ENCODE measurements at places on chromosomes 1 and 21.

DNA sequence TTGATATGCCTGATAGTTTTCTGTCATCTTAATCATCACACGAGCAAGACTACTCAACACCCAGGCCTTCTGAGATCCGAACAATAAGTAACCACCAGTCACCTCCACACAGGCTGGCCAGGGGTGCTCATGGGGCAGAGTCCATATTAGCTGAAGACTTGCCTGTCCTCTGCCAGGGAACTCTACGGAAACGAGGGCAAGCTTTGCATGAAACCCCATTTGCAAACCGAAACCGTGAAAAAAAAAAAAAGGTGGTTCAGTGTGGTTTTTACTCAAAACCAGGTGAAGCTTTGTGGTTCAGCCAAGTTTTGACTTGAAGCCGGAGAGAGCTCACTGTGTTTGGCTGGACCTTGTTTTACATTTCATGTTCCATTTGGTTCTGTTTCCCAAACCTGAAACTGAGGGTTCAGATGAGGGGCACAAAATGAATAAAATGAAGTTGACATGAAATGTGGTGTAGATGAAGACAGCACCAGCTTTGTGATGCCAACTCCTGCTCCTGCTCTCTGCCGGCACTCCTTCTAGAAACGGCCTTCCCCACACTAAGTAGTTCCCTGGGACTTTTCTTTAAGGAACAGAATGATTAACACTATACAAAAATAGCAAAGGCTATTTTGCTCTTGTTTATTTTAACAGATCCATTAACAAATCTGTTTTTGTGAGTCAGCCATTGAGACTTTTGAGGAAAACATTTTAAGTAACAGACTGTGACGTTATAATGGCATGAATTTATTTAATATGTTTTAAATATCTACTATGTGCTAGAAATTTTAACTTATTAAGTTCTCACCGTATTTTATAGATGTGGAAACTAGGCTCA lies 74.7 kb downstream of the RUNX1 start:
- no peaks in the 10 kb centered on the region for H3K36me3 ChIP-seq
- no peak overlapping the region for H3K4me3 ChIP-seq
- H3K4me1 ChIP-seq: peaks cover 4% of the 10 kb centered on the region
- no peak overlapping the region for H3K27ac ChIP-seq
- DNase-seq: peak; percentile 39

DNA sequence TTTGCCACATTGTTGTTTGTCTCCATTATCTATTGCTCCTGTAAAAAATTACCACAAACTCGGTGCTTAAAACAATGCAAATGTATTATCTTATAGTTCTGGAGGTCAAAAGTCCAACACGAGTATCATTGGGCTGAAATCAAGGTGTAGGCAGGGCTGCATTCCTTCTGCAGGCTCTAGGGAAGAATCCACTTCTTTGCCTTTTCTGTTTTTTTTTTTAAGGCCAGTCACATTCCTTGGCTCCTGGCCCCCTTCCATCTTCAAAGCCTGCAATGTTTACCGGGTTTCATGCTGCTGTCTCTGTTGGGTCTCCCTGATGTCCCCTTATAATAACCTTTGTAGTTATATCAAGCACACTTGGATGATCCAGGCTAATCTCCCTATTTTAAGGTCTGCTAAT lies 212.7 kb downstream of the PTBP2 start:
- peaks cover 4% of the 10 kb centered on the region for H3K4me1 ChIP-seq
- no peaks in the 10 kb centered on the region for H3K27me3 ChIP-seq
- no peaks in the 10 kb centered on the region for H3K36me3 ChIP-seq
- H3K4me3 ChIP-seq: no peak overlapping the region
- DNase-seq: peak; percentile 35
- H3K27ac ChIP-seq: no peak overlapping the region

DNA sequence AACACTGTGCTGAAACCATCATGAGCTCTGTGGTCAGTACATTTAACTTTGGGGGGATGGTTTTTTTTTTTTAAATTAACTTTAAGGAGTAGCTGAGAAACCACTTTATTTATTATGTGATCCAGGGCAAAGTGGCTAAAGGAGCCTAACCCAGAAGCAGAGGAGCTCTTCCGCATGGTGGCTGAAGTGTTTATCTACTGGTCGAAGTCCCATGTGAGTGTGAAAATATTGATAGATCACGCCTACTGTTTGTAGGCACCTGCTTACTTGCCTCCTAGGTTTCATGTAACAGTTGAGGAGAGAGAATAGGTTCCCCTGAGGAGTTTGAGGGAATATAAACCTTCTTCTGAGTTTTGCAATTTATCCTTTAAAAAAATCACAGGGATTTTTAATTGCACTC lies 181.4 kb downstream of the ZP4 start:
- peaks cover 3% of the 10 kb centered on the region for H3K4me1 ChIP-seq
- no peaks in the 10 kb centered on the region for H3K36me3 ChIP-seq
- peak; percentile 78 for DNase-seq
- H3K27me3 ChIP-seq: no peaks in the 10 kb centered on the region
- no peak overlapping the region for H3K4me3 ChIP-seq

DNA sequence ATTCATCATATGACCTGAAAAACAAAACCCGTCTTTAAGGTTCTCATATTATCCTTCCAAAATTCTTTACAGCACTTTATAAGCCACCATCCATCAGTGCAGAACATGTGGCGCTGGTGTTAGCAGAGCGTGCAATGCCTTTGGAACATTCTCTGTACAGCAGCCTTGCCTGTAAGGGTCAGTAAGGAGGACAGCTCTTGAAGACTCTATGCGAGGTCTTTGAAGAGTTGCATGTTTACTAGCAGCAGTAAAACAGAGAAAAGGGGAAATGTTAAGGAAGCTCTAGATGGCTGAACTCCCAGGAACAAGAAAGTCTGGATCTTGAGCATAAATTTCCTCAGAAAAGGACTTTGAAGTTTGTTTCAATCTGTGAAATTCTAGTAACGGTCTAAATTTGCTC lies 365.6 kb downstream of the DUSP10 start:
- DNase-seq: no peak
- H3K4me3 ChIP-seq: no peak overlapping the region
- no peak overlapping the region for H3K27ac ChIP-seq
- no peaks in the 10 kb centered on the region for H3K36me3 ChIP-seq

GRCh38 chr1:27380224-27380623 lies 2.9 kb downstream of the CD164L2 start:
- DNase-seq: no peak
- peaks cover 7% of the 10 kb centered on the region for H3K4me1 ChIP-seq
- no peaks in the 10 kb centered on the region for H3K36me3 ChIP-seq
- H3K4me3 ChIP-seq: no peak overlapping the region
- peaks cover 6% of the 10 kb centered on the region for H3K27me3 ChIP-seq

DNA sequence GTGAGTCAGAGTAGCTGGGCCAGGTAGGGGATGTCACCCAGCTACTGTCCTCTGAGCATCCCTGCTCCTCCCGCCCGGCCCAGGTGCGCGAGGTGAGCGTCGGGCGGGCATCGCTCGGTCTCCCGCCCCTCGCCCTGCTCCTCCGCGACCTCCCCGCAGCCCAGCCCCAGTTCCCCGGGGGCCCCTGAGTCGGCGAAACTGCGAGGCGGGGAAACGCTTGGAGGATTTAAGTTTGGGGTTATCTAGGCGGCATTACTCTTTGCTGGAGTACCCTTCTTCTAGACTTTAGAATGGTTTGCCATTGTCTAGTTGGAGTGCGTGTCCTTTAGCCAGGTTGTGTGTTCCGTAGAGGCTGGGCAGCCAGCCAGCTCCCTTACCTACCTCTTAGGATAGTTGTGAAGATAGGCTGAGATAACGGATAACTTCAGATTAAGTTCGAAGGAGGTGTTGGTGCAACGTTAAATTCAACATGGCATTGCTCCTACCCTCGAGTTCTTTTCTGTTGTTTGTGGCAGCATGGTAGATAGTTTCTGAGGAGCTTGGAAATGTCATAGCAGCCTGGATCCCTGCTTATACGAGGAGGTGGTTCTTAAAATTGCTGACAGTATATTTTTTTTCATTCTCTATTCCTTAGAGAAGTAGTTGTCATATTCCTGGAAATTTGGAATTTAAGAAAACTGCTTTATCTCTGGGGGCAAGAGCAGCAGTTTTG lies 697 bp downstream of the AGO3 start:
- peak overlapping the region; percentile 95 for H3K27ac ChIP-seq
- H3K4me1 ChIP-seq: peaks cover 21% of the 10 kb centered on the region
- no peaks in the 10 kb centered on the region for H3K36me3 ChIP-seq
- peak overlapping the region; percentile 84 for H3K4me3 ChIP-seq
- no peaks in the 10 kb centered on the region for H3K27me3 ChIP-seq

DNA sequence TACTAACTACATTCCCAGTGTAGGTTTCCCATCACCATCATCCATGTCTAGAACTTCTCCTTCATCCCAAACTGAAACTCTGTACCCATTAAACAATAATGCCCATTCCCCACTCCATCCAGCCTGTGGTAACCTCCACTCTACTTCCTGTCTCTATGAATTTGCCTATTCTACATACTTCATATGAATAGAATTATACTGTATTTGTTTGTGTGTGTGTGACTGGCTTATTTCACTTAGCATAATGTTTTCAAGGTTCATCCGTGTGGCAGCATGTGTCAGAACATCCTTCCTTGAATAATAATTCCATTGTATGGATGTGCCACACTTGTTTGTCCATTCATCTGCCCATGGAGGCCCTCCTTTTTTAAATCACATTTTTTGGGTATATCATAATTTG lies 35.7 kb downstream of the ATP2B4 start:
- H3K36me3 ChIP-seq: no peaks in the 10 kb centered on the region
- H3K27me3 ChIP-seq: no peaks in the 10 kb centered on the region
- no peaks in the 10 kb centered on the region for H3K4me1 ChIP-seq
- H3K27ac ChIP-seq: no peak overlapping the region

DNA sequence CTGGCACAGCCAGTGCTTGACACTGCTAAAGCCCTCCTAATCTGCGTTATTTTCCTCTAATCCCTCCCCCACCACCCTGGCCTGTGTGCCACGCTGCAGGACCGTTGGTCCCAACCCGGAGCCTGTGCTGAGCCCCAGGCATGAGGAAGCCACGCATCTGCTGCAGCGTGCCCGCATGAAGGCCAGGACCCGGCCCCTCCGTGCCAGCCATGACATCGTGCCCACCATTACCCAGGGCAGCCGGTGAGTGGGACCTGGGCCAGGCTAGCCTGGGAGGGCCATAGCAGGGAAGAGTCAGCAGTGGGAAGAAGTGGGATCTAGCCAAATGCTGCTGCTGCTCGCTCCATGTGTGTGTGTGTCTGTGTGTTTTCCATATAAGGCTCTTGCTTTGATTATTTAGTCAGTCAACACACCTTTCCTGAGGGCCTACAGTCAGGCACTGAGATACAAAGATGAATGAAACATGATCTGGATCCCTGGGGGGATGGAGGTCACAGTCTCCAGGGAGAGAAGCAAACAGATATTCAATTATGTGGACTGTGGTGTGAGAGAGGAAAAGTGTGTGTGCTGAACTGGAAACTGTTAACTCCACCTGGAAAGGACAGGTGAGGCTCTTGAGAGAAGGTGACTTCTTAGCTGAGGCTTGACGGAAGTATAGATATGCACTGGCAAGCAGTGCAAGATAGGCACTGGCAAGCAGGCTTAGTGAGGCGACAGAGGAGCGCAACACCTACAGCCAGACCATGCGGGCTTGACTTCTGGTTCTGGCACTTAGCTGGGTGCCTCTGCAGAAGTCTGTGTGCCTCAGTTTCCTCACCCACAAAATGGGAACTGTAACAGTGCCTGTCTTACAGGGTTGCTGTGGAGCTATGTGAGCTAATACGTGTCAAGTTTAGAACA lies 15.9 kb downstream of the KIAA1614 start:
- no peak overlapping the region for H3K27ac ChIP-seq
- no peak overlapping the region for H3K4me3 ChIP-seq
- no peaks in the 10 kb centered on the region for H3K27me3 ChIP-seq
- no peak for DNase-seq

DNA sequence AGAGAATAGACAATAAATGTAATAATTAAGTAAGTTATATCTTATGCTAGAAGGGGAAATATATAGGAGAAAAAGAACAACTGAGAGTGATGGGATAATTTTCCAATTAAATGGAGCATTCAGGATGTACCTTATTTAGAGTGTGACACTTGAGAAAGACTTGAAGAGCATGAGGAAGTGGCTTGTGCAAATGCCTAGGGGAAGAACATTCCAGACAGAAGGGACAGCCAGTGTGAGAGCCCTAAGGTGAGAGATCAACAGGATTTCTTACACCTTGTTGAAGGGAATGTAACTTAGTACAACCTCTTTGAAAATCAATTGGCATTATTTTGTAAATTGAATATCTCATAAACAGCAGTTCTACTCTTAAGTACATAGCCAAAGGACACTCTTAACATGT lies 28.8 kb upstream of the TSPAN2 start:
- H3K4me1 ChIP-seq: no peaks in the 10 kb centered on the region
- no peak for DNase-seq
- no peak overlapping the region for H3K27ac ChIP-seq
- H3K27me3 ChIP-seq: no peaks in the 10 kb centered on the region

DNA sequence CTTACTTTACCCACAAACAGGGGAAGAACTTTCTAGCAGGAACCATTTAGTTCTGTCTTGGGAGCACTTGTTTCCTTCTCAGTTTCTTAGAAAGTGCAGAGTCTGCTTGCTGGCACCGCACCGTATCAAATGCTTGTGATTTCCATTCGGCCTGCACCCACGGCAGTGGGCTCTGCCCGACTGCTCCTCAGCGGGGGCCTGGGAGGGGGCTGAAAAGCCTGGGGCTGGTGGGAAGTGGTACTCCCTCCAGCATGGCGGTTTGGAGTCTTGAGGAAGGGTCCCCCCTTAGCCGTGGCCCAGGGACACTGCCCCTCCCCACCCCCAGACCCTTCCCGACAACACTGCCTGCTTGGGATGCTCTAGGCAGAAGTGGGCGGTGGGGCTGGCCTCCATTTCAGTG lies 57.0 kb downstream of the KIF26B start:
- no peak overlapping the region for H3K4me3 ChIP-seq
- no peaks in the 10 kb centered on the region for H3K4me1 ChIP-seq
- no peaks in the 10 kb centered on the region for H3K27me3 ChIP-seq
- no peak for DNase-seq
- no peak overlapping the region for H3K27ac ChIP-seq
- no peaks in the 10 kb centered on the region for H3K36me3 ChIP-seq

- H3K27ac ChIP-seq: no peak overlapping the region
- H3K27me3 ChIP-seq: no peaks in the 10 kb centered on the region
- DNase-seq: peak; percentile 63
- no peaks in the 10 kb centered on the region for H3K36me3 ChIP-seq
- no peak overlapping the region for H3K4me3 ChIP-seq
- H3K4me1 ChIP-seq: no peaks in the 10 kb centered on the region
Measured at GRCh38 chr1:10195570-10195969, 14.8 kb upstream of the KIF1B start.

GRCh38 chr1:222018041-222018440 lies 276.2 kb upstream of the DUSP10 start:
- no peak overlapping the region for H3K4me3 ChIP-seq
- no peak for DNase-seq

GRCh38 chr21:39849014-39849655 lies 18.1 kb upstream of the PCP4 start:
- H3K4me3 ChIP-seq: no peak overlapping the region
- no peak overlapping the region for H3K27ac ChIP-seq
- H3K27me3 ChIP-seq: no peaks in the 10 kb centered on the region
- no peak for DNase-seq

GRCh38 chr1:184940226-184940625 lies 34.1 kb downstream of the NIBAN1 start:
- no peaks in the 10 kb centered on the region for H3K4me1 ChIP-seq
- H3K4me3 ChIP-seq: no peak overlapping the region
- no peak overlapping the region for H3K27ac ChIP-seq
- no peaks in the 10 kb centered on the region for H3K27me3 ChIP-seq

- H3K27ac ChIP-seq: no peak overlapping the region
- peaks cover 28% of the 10 kb centered on the region for H3K36me3 ChIP-seq
- no peaks in the 10 kb centered on the region for H3K27me3 ChIP-seq
- no peaks in the 10 kb centered on the region for H3K4me1 ChIP-seq
Measured at GRCh38 chr21:36232641-36233040, 76.0 kb downstream of the DOP1B start.

All from large intestine (tissue), 12 donors.